CD4-positive, alpha-beta T cell treated with Interferon alpha-2 for 1 hour (primary cell): ENCODE measurements at places on chromosomes 7 and 10.

DNA sequence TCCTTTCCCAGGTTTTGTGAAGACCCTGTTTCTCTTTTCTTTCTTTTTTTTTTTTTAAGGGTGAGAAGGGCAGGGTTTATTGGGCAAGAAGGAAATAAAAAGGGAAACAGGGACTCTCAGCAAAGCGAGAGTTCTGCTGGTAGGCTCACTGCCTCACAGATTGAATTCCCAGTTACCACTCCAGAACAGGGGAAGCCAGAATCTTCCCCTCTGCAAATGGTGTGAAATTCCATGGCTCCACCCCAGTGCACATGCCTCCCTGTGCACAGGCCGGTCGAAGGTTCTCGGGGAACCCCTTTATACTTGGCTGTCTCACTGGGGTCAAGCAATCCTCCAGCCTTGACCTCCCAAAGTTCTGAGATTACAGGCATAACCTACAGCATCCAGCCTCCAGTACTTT is 10.5 kb upstream of the GUSB start:
- DNase-seq = no peak

GRCh38 chr10:126247446-126247975 is 140.8 kb downstream of the ADAM12 start:
- DNase-seq = no peak

- no peak for DNase-seq
Observed at GRCh38 chr7:151411551-151411950, 1.7 kb upstream of the WDR86 start.

DNA sequence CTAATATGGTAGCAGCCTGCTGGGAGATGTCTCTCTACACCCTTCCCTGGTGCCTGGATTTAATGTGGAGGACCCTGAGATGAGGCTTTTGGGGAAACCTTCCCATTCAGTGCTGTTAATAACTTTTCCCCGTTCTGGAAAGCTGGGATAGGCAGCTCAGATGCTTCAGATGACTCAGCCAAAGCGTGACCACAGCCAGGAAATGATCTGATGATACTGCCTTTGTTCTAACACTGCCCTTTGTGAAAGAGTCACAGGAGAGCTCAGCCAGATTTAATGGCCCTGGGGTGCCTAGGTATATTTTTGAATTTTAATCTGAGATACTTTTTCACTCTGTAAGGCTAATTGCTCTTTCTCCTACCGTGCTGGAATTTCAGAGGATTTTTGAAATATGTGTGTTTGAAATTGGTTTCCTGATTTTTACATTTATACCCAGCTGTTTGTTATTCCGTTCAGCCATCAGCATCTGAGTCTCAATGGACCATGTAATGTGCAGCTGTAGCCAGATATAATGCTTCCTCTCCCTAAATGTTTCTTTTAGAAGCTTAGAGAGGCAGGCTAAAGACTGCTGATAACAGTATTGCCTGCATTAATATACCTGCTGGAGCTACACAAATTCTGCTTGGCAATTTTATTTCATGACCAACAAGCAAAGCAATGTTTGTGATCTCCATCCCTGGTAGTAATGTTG is 17.8 kb downstream of the CELF2 start:
- DNase-seq = no peak

DNA sequence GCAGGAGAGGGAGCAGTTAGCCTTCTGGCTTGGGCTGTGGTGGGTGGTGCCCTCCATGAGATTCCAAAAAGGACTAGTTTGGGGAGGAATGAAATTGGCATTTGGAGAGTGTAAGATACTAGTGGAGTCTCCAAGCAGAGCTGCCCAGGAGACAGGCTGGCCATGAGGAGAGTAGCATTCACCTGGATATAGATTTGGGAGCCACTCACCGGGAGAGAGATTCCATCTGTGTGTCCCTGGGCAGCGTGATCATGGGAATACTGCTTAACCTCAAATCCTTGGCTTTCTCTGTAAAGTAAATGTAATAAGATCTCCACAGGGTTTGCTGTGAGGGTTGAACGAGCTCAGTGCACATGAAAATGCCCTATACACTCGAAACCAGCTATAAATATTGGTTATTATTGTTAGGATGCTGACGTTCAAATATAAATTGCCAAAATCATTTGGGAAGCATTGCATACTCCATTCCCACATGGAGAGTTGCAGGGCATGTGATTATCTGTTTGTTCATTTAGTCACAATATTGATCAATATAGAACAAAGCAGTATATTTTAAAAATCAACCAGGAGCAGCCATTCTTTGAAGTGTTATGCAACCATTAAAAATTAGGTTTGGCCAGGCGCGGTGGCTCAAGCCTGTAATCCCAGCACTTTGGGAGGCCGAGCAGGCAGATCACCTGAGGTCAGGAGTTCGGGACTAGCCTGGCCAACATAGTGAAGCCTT is 143.7 kb downstream of the CUX1 start:
- DNase-seq = no peak

DNA sequence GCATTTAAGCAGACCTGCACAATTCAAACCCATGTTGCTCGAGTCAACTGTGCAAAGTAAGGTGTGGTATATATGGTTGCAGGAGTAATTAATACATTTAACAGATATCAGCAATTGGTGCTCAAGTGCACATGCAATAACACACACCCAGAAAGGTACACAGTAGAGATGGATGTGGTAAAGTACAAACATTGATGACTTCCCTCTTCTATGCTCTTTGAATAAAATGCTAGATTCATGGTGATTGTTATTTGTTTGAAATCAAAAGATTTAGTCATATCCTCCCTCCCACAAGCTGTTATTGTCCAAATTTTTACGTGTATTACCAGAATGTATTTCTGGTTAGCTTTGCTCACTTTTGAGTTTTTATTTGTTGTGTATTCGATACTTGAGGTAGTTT is 262.0 kb upstream of the CSTF2T start:
- no peak for DNase-seq

DNA sequence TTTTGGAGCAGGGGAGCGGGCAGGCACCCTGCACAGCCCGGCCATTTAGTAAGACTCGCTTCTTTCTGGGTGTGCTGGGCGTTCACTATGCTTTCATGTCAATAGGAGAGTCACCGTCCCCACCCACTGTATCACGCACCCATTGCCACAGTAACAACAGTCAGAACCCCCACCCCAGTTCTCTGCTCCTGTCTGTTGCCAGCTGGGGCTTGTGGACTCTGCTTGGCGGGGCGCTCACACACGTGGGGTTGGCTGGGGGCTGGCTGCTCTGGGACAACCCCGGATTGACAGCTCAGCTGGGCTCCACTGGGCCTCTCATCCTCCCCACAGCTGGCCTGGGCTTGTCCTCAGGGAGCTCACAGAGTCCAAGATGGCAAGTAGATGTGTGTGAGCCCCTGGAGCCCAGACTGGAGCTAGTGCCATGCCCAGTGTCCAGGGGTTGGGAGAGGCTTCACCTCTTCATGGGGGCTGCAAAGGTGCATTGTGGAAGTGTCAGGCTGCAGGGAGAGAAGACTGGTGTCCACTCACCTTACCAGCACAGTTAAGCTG is 59.6 kb downstream of the GLRX3 start:
- DNase-seq = no peak

GRCh38 chr10:132449811-132450181 is 52.8 kb downstream of the PWWP2B start:
- no peak for DNase-seq

DNA sequence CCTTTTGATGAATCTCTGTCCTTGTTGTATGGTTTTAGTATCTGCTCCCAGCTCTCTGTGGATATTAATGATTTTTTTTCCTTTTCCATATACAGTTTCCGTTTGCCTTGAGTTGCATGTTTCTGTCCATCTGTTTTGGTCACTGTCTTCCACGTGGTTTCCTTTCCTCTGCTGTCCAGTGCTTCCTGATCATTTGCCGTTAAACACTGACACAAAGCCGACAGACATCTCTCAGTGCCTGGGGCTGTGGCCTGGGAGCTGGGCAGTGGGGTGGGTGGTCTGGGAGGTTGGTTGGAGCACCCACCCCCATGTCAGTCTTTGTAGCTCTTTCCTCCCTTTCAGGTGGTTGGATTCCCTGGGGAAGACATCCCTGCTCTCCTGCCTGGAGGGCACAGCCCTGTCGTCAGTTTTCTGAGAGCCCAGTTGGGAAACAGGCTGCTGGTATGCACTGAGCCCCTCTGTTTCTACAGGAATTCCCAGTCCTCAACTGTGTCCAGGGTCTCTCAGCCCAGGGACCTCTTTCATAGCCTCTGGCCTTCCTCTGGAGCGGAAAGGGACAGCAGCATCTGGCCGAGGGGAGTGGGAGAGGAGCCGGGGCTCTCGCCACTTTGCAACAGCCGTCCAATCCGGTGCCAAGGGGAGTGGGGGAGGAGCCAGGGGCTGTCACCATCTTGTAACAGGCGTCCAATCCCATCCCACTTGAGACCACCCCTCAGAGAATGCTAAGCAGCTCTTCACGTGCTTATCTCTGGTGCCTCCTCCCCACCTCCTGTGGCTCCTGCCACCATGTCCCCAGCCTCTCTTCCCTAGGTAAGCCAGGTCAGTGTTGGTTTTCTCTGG is 26.7 kb upstream of the MKI67 start:
- DNase-seq = no peak

GRCh38 chr10:76007667-76008181 is 576.3 kb downstream of the LRMDA start:
- no peak for DNase-seq

DNA sequence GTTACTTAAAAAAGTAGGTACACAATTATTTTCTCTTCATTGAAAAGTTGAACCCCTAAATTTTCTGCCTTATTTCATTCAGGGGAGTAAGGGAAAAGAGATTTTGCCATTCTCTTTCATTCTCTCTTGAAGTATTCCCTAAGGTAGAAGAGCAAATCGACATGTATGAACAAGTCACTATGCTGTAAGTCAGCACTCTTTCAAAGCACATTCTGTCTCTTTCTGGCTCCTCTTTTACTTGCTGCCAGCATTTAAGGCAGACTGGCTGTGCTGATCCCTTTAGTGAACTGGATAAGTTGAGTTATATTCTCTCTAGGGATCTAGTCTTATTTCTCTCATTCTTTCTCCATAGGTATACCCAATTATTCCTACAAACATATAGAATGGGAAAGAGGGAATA is 222.3 kb upstream of the ZWINT start:
- no peak for DNase-seq

GRCh38 chr7:24800667-24801066 is 43.4 kb upstream of the GSDME start:
- DNase-seq = no peak
